ENCODE measurements at places on chromosomes 2 and 18.

- no peak for DNase-seq
These were observed 978.1 kb upstream of the CDH2 start for GRCh38 chr18:29154758-29155725.

- DNase-seq = no peak
These were observed at the start of gene IHH for GRCh38 chr2:219060821-219061791. TSS of gene IHH (minus strand) at chr2:219060921. CDS start at chr2:219060467, 454 bp downstream.

DNA sequence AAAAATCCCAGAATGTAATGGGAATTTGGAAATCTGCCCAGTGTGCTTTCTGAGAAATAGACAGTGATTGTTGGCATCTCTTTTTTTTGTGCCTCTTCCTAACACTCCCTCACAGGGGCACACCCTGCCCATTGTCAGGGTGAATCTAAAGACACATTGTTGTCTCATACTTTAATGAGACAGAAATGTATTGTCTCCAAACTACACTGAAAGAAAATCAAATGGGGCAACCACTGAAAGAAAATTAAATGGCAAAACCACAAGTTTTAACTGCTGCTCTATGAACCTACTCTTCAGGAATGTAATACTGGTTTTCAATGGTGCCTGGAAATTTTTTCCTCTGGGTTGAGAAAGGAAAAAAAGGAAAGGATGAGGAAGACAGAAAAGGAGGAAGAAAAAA is 43.2 kb upstream of the GLS start:
- DNase-seq = no peak

GRCh38 chr2:29954316-29954715 is 32.9 kb upstream of the ALK start:
- DNase-seq = no peak

DNA sequence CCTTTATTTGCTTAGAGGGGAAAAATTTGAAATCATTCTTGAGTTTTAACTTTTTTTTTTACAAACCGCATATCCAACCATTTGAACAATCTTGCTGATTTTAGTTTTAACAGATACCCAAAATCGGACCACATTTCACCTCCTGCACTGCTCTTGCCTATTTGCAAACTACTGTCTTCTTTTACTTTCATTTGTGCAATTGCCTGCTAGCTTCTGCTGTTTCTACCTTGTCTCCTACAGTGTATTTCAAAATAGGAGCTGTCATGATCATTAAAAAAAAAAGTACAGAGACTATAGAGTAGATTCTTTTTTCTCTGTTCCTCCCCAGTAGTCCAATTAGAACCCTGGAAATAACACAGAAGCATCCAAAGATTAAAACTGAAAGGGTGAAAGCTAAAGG is 1081.2 kb downstream of the SOCS6 start:
- DNase-seq = no peak

DNA sequence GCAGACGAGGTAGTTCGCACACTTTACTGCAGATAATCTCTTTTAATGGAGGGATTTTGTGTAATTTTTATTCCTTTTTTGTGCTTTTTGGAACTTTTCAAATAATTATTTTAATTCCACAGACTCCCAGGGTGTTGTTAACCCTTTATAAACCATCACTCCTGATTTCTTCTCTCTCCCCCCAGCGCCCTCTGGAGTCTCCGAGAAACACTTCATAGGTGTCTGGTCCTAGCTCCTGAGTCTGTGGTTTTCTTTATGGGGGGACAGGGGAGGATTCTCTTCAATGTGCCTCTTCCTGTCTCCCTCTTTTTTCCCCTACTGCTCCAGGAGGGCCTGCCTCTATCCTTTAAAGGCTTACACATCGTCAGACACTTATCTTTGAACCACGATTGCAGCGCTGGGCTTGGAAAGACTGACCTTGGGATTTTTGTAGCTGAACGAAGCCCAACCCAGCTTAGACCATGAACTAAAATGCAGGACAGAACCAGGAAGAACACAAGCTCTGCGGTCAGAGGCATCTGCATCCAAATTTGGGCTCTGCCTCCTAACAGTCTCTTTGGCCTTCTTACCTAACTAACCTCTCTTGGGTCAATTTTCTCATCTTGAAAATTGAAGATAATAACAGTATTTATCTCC is 7.1 kb upstream of the PKDCC start:
- no peak for DNase-seq

DNA sequence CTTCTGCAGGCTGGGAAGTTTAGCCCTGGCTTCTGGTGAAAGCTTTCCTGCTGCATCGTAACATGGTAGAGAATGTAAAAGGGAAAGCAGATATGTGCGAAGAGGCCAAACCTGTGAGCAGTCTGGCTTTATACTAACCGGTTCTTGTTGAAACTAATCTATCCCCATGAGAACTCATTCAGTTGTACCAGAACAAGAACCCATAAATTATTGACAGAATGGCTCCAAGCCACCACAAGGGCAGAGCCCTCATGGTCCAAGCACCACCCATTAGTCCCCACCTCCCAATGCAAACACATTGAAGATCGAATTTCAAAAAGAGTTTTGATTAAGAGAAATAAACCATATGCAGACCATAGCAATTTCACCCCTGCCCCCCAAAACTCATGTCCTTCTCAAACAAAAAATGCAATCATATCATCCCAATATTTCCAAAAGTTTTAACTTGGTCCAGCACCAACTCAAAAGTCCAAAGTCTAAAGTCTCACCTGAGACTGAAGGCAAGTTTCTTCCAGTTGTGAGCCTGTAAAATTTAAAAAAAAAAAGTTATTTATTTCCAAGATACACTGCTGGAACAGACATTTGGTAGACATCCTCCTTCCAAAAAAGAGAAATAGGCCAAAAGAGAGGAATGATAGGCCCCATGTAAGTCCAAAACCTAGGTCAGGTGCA is 318.9 kb downstream of the CNTNAP5 start:
- DNase-seq = no peak

- no peak for DNase-seq
These were observed 11.7 kb downstream of the PSTPIP2 start for GRCh38 chr18:46060359-46060841.

GRCh38 chr2:223442847-223443246 is 159.3 kb downstream of the SCG2 start:
- no peak for DNase-seq

DNA sequence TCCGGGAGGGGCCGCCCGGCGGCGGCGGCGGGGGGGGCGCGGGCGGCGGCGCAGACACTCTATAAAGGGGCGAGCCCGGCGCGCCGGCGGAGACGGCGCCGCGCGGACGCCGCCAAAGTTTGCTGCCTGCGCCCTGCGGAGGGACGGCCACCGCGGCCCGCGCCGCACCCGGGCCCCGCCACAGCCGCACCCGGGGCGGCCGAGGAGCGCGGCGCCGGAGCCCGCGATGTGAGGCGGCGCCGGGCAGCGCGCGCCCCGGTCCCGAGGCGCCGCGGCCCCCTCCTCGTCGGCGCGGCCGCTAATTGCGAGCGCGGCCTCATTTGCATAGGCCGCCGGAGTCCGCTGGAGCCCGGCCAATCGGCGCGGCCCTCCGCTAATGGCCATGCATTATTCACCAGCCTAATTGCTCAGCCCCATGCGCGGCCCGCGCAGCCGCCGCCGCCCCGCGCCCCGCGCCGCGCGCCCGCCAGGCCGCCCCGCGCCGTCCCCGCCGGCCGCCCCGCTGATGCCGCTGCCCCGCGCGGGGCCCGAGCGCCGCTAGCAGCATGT is at the start of gene SALL3:
TSS of gene SALL3 (plus strand) at position 89 of the 549 bp plus-strand sequence. CDS start at position 546, 457 bp downstream.
- DNase-seq = no peak

GRCh38 chr2:24947561-24948157 is 24.1 kb downstream of the DNAJC27 start:
- no peak for DNase-seq

GRCh38 chr2:146077156-146077555 is 1557.2 kb upstream of the ZEB2 start:
- DNase-seq = no peak

DNA sequence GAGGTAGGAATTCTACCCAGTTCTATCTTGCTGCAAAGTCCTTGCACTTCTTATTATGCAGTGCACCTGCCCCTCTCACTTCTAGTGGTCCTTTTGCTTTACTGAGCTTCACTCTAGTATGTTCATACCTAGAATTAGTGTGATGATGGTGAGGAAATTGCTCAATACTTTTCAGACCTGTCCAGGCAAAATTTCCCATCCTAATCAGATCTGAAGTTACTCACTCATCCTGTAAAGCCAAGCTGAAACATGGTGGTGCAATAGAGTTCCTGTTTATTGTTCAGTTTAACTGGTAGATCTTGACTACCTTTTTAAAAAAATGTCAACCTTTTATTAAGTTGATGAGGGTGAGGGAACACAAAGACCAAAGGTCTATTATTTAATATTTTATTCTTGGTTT is 12.6 kb upstream of the FIGN start:
- no peak for DNase-seq

DNA sequence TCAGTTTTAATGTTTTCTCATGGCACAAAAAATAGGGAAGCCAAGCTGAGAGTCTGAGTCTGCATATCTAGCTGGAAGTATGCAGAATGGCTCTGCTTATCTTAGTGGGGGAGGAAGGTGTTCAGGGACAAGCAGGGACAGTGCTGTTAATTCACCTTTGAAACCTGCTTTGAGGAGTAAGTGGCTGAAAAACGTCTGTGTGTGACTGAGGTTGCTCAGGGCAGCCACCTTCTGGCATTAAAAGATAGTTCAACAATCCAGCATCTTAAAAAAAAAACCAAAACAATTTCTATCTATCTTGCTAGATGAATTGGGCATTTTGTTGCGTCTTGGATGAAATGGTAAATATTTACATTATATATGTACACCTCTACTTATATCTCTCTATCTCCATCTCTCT is 2.0 kb upstream of the TRPM8 start:
- DNase-seq = no peak

DNA sequence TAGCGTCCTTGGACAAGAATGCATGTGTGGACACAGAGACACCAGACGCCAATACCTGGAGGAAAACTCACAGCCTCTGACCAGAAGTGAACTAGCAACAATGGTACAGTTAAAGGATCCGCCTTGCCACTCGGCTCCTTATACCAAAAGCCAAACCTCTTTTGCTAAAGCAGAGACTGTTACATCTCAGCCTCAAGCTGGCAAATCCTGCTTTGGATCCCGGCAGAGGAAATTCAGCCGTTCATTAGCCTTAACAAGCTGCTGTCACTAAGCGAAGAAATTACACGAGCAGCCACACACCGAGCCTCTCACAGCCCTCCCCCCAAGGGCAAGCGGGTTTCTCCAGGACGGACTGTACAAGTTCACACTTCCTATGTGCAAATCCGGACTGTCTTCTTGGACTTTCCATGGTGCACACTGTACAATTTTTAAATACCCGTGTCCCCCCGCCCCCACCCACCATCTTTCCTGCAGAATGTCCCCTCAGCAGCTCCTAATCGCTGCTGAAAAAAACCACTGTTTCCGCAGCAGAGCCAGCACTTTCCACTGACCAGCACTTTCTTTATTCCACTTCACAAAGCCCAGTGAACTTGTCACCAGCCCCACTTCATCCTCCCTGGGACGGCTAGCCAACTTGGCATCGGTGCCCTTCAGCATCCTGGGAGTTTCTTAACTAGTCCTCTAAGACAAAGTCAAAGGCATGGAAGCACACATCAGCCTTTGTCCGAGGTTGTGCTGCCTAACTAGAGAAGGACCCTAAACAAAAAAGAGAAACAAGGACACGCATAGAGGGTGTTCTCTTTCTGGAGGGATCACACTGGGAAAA is 1.5 kb downstream of the KLF7 start:
- DNase-seq = no peak

GRCh38 chr2:132901661-132902060 is 231.7 kb upstream of the LYPD1 start:
- no peak for DNase-seq
